ENCODE measurements at places on chromosomes 7 and 10. TPM values are rescaled to one million over a fixed set of nuclear protein-coding genes. Genes with fewer than 3 reads are reported as not detected.

ELAPOR2 gene
- total RNA-seq: 31.2 TPM

TAF3 gene
- total RNA-seq: 2.7 TPM

HYCC1 gene
- 62.9 TPM for total RNA-seq

PKD2L1 gene
- total RNA-seq: not detected

CHCHD3 gene
- 121 TPM for total RNA-seq

ITIH5 gene
- 0.67 TPM for total RNA-seq

C10orf53 gene
- total RNA-seq: not detected

ZNF438 gene
- 2.3 TPM for total RNA-seq

NEUROD6 gene
- not detected for total RNA-seq

STK31 gene
- 0.92 TPM for total RNA-seq

ERCC6 gene
- total RNA-seq: 5.4 TPM

GPR26 gene
- 0.07 TPM for total RNA-seq

UNC5B gene
- 40.2 TPM for total RNA-seq

ZNF862 gene
- total RNA-seq: 3.4 TPM

Data from H7 (cell line).